ENCODE measurements at places on chromosomes 2 and 18. TPM values are rescaled to one million over a fixed set of nuclear protein-coding genes. Genes with fewer than 3 reads are reported as not detected.

- H3K36me3 ChIP-seq: no peaks in the 10 kb centered on the region
- no peak for DNase-seq
- peaks cover 7% of the 10 kb centered on the region for H3K27me3 ChIP-seq
- H3K27ac ChIP-seq: no peak overlapping the region
- H3K4me3 ChIP-seq: no peak overlapping the region
- peaks cover 5% of the 10 kb centered on the region for H3K4me1 ChIP-seq
These were observed 5.0 kb upstream of the ZSWIM2 start for GRCh38 chr2:186853951-186854350.

Gene LYPD6B
- total RNA-seq: 1.4 TPM

Gene RAPGEF4
- total RNA-seq: 0.17 TPM

DNA sequence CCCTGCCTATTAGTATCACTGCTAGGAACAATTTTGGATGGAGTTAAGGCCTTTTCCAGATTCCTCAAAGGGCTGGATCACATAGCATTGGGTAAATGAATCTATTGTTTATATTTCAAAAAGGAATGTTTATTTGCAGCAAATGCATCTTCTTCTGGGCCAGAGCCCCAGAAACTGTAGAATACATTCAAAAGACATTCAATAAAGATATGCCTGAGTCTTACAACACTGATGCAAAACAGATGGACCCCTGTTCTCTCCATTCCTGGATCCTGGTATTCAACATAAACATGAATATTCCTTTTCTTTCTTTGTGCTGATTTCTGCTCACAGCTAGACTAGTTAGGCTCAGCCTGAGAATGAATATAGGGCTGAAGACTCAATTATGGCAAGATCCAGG, 227.2 kb upstream of the KLHL29 start:
- H3K36me3 ChIP-seq: no peaks in the 10 kb centered on the region
- no peak overlapping the region for H3K4me3 ChIP-seq
- DNase-seq: no peak

DNA sequence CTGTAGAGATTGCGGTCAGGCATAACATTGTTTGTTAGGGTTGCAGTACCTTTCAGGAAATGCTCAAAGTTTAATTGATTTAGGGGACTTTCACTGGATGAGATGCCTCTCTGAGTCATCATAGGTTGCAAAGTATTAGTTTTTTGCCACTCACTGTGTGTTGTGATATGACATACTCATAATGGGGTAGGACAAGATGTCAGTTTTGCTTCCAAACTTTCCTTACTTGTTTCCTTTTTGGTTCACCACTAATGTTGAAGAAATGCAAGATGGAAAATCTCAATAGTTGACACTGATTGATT, 35.0 kb upstream of the PTH2R start:
- peaks cover 6% of the 10 kb centered on the region for H3K4me1 ChIP-seq
- no peak overlapping the region for H3K4me3 ChIP-seq
- no peaks in the 10 kb centered on the region for H3K36me3 ChIP-seq
- peaks cover 2% of the 10 kb centered on the region for H3K27me3 ChIP-seq

Gene ZCCHC2
- total RNA-seq: 28.6 TPM

DNA sequence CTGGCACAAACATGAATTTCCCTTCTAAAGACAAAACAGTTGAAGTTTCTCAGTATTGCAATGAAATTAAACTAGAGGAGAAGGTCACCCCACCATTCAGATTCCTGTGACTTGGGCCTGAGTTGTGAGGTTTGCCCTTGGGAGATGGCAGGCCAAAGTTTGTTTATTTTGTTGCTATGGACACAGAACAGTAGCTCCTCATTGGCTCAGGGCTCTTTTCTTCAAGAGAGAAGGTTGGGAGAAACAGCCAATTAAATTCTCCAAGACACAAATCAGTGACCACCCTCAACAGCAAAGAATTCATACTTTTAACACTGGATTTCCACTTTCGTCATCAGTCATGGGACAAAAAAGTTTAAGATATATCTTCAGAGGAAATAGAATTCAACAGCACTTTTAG, at the start of gene FLACC1:
Gene FLACC1, minus strand, starts transcription at position 125 of the 400 bp plus-strand sequence. CDS start 5,941 bp downstream, outside the sequence.
- no peak within 1 kb of the TSS for H3K27ac ChIP-seq
- no peaks in the 10 kb centered on the region for H3K27me3 ChIP-seq
- peaks cover 18% of the 10 kb centered on the region for H3K36me3 ChIP-seq
- DNase-seq: no peak
- H3K4me3 ChIP-seq: no peak within 1 kb of the TSS

Gene FZD7
- 0.33 TPM for total RNA-seq

DNA sequence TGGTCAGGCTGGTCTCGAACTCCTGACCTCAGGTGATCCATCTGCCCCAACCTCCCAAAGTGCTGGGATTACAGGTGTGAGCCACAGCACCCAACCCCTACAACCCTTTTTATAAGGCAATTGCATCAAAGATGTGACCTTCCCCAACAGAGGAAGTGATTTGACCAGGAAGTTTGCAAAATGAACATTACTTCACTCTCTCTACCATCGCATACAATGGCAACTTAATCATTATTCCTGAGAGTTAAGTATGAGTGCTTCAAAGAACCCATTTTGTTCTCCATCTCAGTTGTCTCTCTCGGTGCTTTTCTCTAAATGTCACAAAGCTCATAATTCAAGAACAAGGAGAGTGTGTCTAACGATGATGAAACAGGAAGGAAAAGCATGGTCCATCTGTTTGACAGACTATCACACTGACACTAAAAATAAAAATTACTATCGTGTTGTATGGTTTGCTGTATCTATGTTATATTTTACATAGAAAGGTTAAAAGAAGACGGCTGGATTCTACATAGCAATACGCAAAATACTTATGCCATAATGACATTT, 18.1 kb upstream of the CREG2 start:
- no peaks in the 10 kb centered on the region for H3K36me3 ChIP-seq
- no peak for DNase-seq
- H3K4me3 ChIP-seq: peak overlapping the region; percentile 1
- H3K27ac ChIP-seq: peak overlapping the region; percentile 5
- H3K27me3 ChIP-seq: peaks cover 2% of the 10 kb centered on the region

Gene DLGAP1
- 0.10 TPM for total RNA-seq

DNA sequence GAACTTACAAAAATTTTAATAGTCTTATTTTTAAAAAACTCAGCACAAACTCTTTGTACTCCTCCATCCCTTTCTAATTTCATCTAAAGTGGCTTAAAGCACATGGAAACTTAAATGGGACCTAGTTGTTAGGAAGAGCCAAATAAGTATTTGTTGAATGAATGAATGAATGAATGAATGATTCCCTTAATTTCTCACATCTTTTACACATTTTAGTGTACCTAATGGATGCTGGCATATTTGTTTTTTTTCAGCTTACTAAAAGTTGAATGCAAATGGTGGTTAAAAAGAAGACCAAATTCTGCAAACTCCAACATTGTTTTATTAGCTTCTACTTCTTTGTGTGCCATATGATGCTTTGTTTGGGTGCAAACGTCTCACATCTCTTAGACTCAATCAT, 89.6 kb downstream of the KYNU start:
- H3K27me3 ChIP-seq: no peaks in the 10 kb centered on the region
- H3K4me1 ChIP-seq: no peaks in the 10 kb centered on the region
- H3K36me3 ChIP-seq: peaks cover 77% of the 10 kb centered on the region
- no peak overlapping the region for H3K27ac ChIP-seq
- H3K4me3 ChIP-seq: no peak overlapping the region
- no peak for DNase-seq

GRCh38 chr2:158116936-158117335, 15.3 kb downstream of the UPP2 start:
- no peaks in the 10 kb centered on the region for H3K4me1 ChIP-seq
- H3K36me3 ChIP-seq: no peaks in the 10 kb centered on the region
- DNase-seq: no peak
- no peak overlapping the region for H3K27ac ChIP-seq

GRCh38 chr2:207813221-207813916, 43.7 kb upstream of the FZD5 start:
- H3K27me3 ChIP-seq: no peaks in the 10 kb centered on the region
- H3K4me3 ChIP-seq: no peak overlapping the region
- H3K4me1 ChIP-seq: no peaks in the 10 kb centered on the region

DNA sequence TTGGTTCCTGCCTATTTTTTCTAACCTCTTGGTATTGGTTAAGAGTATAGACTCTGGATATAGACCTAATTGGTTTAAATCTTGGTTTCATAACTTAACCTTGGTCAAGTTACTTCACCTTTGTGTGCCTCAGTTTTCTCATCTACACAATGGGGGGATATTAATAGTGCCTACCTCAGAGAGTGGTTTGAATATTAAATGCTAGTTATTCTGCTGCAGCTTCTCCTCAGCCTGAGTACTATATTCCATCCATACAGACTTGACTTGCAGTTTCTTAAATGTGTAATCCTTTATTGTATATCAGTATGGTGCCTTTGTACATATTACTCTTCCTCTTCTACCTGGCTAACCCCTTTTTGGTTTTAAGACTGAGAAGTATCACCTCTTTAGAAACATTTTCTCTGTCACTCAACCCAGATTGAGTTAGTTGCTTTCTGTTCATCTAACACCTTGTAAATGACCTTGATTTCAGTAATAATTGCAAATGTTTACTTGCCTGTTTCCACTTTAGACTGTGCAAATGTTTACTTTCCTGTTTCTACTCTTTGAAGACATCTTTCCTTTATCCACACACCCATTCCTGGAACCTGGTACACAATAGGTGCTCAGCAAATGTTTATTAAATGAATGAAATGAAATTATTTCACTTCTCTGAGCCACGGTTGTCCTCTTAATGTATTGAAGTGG, 6.6 kb downstream of the ACVR2A start:
- no peak overlapping the region for H3K27ac ChIP-seq
- no peak for DNase-seq
- H3K4me1 ChIP-seq: peaks cover 7% of the 10 kb centered on the region
- no peaks in the 10 kb centered on the region for H3K36me3 ChIP-seq
- H3K4me3 ChIP-seq: no peak overlapping the region

Gene LIMS2
- 5.3 TPM for total RNA-seq

DNA sequence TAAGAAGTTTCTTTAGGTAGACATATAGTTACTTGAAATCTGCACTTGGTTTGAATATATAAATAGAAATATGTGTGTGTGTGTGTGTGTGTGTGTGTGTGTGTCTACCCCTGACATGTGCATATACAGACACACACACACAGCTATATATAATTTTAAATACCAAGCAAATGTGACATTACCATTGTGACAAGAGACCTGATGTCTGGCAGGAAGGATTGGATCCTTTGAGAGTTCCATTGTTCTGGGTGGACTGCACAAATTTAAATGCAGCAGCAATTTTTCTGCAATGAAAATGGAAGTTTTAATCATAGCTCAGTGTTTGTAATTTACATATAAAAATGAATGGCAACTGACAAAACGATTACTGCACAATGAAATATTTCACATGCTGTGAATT, 87.8 kb upstream of the CCDC195 start:
- no peak overlapping the region for H3K27ac ChIP-seq
- no peak for DNase-seq
- no peak overlapping the region for H3K4me3 ChIP-seq
- H3K27me3 ChIP-seq: no peaks in the 10 kb centered on the region

DNA sequence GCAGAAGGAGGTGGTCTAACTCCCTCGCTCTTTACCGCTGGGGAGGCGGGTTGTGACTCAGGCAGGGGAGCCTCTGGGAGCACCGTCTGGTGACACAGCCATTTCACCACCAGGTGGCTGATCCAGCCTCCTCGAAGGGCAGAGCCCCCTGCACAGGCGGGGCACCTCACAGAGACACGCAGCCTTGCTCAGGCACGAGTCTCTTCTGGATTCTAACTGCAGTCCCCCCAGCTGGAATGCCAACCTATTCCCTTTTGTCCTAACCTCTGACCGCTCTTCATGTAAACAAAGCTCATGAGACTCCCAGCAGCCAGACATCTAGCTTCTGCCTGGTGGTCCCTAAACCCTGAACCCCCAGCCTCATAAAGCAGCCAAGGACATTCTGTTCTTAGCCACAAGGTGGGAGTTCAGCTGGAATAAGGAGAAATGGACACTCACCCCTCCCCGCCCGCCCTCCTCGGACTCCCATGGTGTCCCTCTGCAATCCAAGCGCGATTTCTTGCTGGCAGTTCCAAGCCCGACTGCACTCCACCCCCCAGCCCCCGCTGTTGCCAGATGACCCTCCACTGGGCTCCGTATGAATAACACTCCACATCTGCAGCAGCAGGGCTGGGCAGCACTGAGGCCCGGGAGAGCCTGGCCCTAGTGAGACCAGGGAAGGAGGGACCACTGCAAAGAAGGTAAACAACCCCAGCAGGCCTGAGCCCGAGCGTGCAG, 84.3 kb downstream of the TNS1 start:
- H3K4me1 ChIP-seq: no peaks in the 10 kb centered on the region
- no peak overlapping the region for H3K27ac ChIP-seq
- no peaks in the 10 kb centered on the region for H3K36me3 ChIP-seq
- no peak overlapping the region for H3K4me3 ChIP-seq
- H3K27me3 ChIP-seq: peaks cover 5% of the 10 kb centered on the region
- DNase-seq: no peak

- H3K36me3 ChIP-seq: no peaks in the 10 kb centered on the region
- peaks cover 10% of the 10 kb centered on the region for H3K27me3 ChIP-seq
- no peak overlapping the region for H3K4me3 ChIP-seq
- H3K27ac ChIP-seq: no peak overlapping the region
These were observed 14.2 kb upstream of the RAB27B start for GRCh38 chr18:54813977-54814565.

GRCh38 chr2:167212014-167212648, 323.9 kb downstream of the XIRP2 start:
- no peaks in the 10 kb centered on the region for H3K27me3 ChIP-seq
- no peak for DNase-seq
- no peak overlapping the region for H3K4me3 ChIP-seq
- H3K36me3 ChIP-seq: no peaks in the 10 kb centered on the region
- no peak overlapping the region for H3K27ac ChIP-seq
- no peaks in the 10 kb centered on the region for H3K4me1 ChIP-seq

Gene FEV
- total RNA-seq: not detected

Gene GNAL
- 0.22 TPM for total RNA-seq

DNA sequence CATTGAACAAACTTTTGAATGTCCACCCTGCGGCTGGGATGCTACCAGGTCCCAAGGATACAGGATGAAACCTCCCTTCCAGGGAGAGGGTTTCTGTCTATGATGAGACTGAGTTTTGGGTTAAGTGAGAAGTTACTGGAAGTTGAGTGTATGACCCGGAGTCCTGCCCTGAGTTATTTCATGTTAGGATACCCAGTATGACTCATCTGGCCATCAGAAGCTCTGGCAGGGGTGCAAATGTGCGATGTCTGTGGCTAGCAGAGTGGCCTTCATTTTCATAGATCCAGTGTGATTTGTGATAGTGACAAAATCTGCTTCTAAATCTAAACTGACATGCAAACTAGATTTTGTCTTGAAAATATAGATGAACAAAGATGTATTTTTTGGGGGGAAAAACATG, 55.3 kb downstream of the KCTD1 start:
- no peak overlapping the region for H3K4me3 ChIP-seq
- DNase-seq: no peak
- no peaks in the 10 kb centered on the region for H3K27me3 ChIP-seq
- no peak overlapping the region for H3K27ac ChIP-seq

DNA sequence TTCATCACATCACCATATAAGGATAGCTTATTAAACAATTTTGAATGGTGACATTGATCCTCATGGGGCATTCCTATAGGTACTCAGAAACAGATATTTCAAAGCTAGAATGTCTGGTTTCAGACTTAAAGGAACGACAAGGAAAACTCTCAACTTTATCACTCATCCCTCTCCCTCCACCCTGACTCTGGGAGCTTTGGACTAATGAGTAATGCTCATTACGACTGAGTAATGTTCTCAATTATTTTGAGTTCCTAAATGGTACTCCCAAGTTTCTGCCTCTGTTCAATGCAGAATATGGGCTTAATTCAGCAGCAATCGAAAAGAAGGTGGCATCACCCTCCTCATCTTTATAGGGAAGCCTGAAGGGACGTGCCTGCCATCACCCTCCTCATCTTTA, 43.4 kb downstream of the RFX8 start:
- H3K4me1 ChIP-seq: no peaks in the 10 kb centered on the region
- H3K27ac ChIP-seq: no peak overlapping the region
- no peaks in the 10 kb centered on the region for H3K27me3 ChIP-seq
- no peaks in the 10 kb centered on the region for H3K36me3 ChIP-seq

Gene CASP8
- total RNA-seq: 74.2 TPM
